ENCODE measurements at places on chromosomes 5 and 9. TPM values are rescaled to one million over a fixed set of nuclear protein-coding genes. Genes with fewer than 3 reads are reported as not detected.

SPINK7 gene
- not detected for total RNA-seq

CCDC69 gene
- 191 TPM for total RNA-seq

OSMR gene
- total RNA-seq, result 19.4 TPM

PCDHGB4 gene
- total RNA-seq, result 5.5 TPM

FBP2 gene
- total RNA-seq, result not detected

LAMC3 gene
- total RNA-seq, result 1.6 TPM

PCAT7 gene
- total RNA-seq, result not detected

MRPL50 gene
- 19.2 TPM for total RNA-seq

INSYN2B gene
- 0.14 TPM for total RNA-seq

GPSM1 gene
- total RNA-seq, result 46.3 TPM

EDIL3 gene
- 3.2 TPM for total RNA-seq

CRB2 gene
- total RNA-seq, result 0.17 TPM

SPATA31C1 gene
- total RNA-seq, result not detected

DENND1A gene
- total RNA-seq, result 17.4 TPM

SARDH gene
- total RNA-seq, result 2.9 TPM

TRIM36 gene
- 0.49 TPM for total RNA-seq

ACOT12 gene
- not detected for total RNA-seq

ANKRD31 gene
- total RNA-seq, result 0.14 TPM

C5orf58 gene
- 0.49 TPM for total RNA-seq

PPP3R2 gene
- total RNA-seq, result not detected

ZNG1F gene
- total RNA-seq, result 2.1 TPM

ORM2 gene
- not detected for total RNA-seq

PLAA gene
- 30.2 TPM for total RNA-seq

WASHC1 gene
- 12.3 TPM for total RNA-seq

GDA gene
- 0.14 TPM for total RNA-seq

CBY3 gene
- total RNA-seq, result not detected

TENT4A gene
- total RNA-seq, result 14.5 TPM

GOLM1 gene
- total RNA-seq, result 6.1 TPM

SPATA31D4 gene
- not detected for total RNA-seq
